ENCODE measurements at places on chromosomes 5 and 9.

DNA sequence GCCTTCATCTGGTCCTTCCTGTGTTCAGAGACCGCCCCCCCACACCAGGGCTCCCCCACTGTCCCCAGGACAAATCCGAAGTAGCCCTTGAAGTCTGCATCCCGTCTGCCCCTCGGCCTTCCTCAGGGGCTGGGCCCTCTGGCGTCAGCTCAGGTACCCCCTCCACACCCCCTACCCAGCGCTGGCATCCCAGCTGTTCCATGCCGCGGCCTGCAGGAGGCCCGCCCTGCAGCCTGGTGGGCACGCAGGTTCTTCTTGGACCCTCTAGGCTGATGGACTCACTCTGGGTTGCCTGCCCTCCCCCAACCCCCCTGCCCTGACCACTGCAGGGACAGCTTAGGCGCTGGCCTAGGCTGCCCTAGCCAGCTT lies 6.6 kb downstream of the SLC2A6 start:
- no peak for DNase-seq

GRCh38 chr5:89930591-89931392 lies 478.8 kb downstream of the CETN3 start:
- no peak for DNase-seq

DNA sequence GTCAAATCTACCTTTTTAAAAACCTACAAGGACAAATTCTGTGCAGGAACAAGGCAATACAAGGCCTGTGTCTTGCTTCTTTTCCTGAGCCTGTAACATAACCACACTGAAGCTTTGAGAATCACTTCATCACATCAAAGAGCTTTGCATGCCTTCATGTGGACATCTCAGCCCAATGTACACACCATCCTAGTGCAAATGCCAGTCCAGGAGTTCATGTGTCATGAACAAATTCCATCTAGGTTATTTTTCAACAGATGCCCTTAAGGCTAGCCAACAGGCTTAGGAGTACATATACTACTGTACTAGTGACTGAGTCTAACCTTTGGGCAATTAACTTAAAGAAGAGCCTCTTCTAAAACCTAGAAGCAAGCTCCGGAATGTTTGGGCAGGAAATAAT lies 106.4 kb downstream of the CDH10 start:
- DNase-seq = no peak

DNA sequence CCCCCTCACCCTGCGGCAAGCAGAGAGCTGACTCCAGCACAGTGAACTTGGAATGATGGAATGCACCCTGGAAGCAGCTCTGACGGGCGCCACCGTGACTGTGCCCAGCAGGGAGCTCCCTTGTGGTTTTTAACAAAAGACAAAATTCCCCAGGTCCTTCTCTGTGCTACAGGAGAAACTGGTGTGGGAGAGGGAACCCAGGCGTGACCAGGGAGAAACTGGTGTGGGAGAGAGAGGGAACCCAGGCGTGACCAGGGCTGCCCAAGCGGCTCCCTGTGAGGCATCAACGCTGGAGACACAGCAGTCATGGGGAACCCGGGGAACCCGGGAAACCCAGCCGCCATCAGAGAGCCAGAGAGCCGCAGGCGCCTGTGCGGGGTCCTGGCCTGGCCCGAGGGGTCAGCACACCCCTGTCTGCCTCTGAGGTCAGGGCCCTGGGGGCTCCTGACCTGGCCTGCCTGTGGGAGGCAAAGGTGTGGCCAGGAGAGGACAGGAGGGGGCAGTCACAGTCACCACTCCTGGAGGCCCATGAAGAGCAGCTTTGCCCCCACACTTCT lies 3.1 kb upstream of the AHRR start:
- DNase-seq = no peak

DNA sequence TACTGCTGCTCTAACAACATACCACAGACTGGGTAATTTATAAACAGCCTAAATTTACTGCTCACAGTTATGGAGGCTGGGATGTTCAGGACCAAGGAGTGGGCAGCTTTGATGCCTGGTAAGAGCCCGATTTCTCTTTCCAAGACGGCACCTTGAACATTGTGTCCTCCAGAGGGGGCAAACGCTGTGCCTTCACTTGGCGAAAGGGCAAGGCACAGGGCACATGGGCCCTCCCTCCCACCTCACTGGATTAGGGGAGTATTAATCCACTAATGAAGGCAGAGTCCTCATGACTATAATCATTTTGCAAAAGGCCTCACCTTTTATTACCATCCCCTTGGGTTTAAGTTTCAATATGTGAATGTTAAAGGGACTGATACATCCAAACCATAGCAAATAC lies 397.7 kb downstream of the TMEM38B start:
- DNase-seq = no peak

GRCh38 chr5:100913298-100913697 lies 10.2 kb upstream of the ST8SIA4 start:
- DNase-seq = no peak

DNA sequence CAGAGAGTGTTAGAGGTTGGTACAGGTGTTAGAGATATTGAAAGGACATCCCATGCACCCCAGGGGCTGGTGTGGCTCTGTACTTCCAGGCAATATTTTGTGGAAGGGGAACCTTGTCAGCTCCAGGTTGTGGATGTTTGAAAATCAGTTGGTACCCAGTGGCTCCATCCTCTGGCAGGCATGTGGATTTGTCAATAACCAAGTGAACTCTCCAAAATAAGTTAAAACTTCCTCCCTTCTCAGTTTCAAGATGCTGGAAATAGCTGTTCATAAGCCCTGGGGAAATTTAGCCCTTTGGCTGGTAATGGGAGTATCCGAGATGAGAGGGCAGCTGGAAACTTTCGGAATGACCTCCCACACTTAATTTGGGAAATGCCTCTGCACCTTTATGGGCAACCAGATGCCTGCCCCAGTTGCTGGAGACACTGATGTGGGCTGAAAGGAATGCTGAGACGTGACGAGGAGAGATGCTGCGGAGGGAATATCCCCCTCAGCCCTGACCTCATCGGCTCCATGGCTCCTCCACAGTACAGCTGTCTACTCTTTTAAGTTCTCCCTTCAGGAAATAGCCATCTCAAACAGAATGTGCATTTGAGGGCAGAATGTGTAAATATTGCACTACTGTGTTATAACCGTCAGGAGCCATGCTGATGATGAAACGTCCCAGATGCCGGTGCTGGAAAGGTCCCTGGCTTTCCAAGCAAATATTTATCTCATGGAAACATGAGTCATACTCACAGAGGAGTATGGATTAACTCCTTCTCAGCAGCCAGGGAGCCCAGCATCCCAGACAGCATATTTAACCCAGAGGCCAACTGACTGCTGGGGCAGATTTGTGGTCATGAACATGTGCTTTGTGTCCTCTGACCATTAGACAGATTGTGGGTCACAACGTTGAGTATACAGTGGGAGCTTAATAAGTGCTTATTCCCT lies 29.5 kb downstream of the TGFBI start:
- DNase-seq = no peak

DNA sequence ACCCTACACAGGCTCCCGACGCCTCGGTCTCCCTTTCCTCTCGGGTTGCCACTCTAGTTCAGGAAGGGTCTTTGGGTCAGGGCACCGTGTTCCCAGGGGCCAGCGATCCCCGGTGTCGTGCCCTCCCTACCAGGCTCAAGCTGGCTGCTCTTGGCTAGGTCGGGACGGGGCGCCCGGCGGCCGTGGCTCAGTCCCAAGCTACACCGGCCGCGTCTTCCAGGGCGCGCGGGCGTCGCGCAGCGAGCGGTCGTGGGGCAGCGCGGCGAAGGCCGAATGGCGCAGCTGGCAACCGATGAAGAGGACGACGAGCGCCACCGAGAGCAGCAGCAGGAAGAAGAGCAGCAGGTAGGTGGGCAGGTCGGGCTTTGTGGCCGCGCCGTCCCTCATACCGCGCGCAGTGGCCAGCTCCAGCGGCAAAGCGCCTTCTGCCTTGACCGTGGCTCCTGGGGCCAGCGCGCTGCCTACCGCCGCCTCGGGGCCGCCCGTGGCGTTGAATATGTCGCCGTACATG lies 892 bp downstream of the SMIM32 start:
- DNase-seq = no peak

DNA sequence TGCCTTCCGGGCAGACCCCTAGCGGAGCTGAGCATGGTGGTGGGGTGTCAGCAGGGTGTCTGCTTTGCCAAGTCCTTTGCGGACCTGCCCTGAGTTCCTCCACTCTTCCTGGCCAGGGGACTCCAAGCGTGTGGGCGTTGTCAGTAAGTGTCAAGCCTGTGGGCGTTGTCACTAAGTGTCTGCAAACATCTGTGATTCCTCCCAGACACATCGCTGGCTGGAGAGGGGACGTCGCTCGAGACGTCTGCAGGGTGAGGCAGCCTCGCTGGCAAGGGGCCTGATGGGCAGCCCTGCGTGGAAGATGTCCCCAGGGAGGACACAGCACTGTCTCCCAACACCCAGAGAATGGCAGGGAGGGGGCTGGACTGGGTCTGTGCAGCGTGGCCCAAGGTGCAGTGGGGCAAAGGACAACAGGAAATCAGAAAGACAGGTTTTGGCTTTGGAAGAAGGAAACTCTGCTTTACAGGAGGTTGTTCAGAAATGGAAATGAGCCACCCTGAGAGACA lies 28.8 kb downstream of the ADAMTSL2 start:
- no peak for DNase-seq

GRCh38 chr5:178206166-178207101 lies 2.1 kb downstream of the HNRNPAB start:
- DNase-seq = no peak

GRCh38 chr5:78433972-78434371 lies 73.6 kb downstream of the SCAMP1 start:
- no peak for DNase-seq

DNA sequence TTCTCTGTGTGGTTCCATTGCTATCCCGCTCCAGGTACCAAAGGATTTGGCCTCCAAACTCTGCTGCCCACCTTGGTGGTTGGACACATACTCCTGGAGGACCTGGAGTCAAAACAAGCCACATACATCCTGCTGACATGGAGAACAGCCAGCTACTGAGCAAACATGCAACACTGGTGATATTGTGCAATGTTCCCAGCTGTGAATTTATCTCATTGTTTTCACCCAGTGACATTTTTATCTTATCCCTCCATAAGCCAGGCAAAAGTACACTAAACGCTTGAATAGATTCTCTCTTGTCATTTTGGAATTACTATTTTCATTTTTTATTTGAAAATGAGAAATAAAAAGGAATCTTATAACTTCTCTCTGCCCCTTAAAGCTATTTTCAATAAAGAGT lies 11.1 kb upstream of the CTSL start:
- DNase-seq = no peak

DNA sequence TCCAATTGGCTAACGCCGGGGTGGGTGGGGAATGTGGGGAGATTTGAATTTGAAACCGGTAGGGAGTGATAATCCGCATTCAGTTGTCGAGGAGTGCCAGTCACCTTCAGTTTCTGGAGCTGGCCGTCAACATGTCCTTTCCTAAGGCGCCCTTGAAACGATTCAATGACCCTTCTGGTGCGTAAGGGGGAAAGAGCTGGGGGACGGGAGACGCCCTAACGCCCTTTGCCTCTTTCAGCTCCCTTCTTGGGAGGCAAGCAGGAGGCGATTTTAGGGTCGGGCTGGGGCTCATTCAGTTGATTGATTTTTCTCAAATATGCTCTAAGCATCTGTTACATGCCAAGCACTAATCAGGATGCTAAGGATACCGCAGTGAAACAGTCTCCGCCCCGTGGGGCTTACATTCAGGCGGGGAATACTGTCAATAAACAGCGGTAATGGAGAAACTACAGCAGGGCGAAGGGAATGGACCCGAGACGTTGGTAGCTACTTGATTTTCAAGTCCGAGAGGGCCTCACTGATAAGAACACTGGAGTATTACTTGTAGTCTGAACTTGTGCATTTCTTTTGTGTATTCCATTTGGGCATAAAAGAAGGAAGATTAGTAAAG lies at the start of gene HMMR:
HMMR (plus strand) TSS at position 71 of the 610 bp plus-strand sequence; CDS start at position 132, 61 bp downstream.
- peak; percentile 5 for DNase-seq

DNA sequence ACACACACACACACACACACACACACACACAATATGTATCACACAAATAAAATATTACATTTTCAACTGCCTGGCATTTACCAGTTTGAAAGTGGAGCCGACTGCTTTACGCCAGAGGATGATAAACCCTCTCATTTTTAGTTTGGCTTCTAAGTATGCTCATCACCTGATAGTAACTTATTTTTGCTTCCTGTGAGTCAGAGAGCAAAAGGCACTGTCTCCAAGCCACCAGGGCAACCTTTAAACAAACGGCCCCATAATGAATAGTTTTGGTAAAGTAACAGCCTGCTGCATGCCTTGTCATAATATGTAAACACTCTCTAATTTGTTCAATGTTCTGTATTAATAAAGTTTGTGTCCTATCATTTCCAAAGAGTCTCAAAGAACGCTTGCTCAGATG lies 26.9 kb downstream of the KLF4 start:
- DNase-seq = no peak

GRCh38 chr5:147930769-147931168 lies 24.4 kb upstream of the C5orf46 start:
- DNase-seq = no peak

DNA sequence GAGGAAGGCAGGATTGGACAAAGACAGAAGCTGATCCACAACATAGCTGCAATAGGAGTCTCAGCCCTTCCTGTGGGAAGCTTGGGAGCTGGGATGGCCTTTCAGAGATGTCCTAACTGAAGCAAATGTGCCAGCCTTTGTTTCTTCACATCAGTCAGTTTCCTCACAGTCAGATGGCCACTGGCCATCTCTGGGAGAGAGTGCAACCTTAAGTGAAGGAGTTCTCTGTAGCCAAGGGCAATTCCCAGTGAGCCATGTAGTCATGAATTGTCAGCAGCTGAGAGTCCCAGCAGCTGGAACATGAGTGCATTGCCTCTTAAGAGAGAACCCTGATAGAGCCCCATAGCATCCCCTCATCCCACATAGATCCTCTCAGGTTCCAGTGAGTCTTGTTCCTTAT lies 89.1 kb upstream of the LIFR start:
- no peak for DNase-seq

DNA sequence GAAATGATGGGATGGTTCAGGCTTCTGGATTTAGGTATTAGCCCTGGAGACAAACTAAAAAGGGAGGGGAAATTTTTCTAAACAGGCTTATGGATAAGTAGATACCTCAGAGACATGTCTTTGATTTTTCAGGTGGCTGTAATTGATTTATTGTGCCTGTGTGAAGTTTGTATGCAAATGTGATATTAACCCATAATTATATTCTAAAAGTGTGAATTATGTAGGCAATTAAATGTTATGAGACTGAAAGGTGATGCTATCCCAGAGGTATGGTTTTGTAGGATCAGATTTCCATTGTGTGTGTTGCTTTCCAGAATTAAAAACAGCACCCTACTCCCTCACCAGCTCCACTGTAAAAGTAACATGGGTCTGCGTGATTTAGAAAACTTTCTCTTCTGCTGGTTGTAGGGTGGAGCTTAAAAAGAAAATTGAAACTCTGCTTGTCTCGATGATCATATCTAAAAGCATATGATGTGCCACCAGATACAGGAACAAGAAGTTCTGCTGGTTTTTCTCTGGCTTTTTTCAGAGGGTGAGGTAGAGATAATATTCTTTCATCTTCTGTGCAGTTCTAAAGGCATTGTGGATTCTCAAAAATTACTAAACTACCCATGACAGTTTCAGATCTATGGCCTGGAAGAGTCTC lies 71.8 kb upstream of the TAF11L2 start:
- no peak for DNase-seq

- DNase-seq = no peak
These were observed 109.4 kb downstream of the CARTPT start for GRCh38 chr5:71828291-71829040.

All from activated CD4-positive, alpha-beta T cell treated with anti-CD3 and anti-CD28 coated beads, Interleukin-2, amount 50 U/mL, for 24 hours (primary cell).